Endothelial cell (in vitro differentiated cells): ENCODE measurements at places on chromosomes 1 and 21.

DNA sequence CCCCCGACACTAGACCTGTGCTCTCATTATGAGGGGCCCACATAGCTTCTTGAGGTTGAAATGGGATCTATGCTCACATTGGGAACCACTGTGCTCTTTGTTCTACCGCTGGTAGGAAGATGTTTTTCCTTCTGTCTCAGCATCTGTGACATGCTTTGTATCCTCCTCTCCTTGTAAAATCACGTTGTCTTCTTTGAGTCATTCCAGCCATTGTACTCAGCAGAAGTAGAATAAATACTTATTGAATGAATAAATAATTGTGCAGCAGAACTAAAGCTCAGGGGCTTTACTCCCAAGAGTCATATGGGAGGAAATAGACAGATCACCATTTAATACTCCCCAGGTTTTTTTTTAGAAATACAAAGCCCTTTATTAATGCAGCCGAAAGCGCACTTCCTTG, 66.3 kb upstream of the EDEM3 start:
- DNase-seq, result no peak

DNA sequence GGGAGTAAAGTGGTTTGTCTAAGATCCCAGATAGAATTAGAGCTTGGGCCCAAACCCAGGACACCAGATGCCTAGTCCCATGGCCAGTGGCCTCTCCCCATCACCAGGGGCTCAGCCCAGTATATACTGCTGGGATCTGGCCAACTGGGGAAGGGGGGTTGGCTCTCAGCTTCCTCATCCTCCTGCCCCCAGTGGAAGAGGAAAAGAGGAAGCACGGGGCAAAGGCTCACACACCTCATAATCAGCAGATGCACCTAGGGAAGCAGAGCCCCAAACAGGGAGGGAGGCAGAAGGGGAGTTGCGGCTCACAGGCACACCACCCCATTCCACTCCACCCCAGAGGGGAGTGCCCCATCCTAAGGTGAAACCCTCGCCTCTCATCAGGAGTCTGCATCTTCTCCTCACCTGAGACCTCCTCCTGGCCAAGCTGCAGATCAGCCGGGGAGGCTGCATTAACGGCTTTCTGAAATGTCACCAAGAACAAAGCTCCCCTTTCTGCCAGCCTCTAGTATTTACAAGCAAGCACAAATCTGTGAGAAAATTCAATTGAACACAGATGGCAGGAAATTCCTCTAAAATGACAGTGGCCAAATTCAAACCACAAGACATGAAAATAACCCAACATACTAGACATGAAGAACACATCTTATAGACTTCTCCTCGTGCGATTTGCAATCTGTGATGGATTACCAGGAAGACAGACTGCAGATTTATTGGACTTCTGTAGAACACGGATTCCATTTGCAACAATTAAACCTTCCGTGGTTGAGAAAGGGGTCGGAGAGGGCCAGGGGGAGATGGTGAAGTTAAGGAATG, 82.8 kb downstream of the GLIS1 start:
- no peak for DNase-seq

DNA sequence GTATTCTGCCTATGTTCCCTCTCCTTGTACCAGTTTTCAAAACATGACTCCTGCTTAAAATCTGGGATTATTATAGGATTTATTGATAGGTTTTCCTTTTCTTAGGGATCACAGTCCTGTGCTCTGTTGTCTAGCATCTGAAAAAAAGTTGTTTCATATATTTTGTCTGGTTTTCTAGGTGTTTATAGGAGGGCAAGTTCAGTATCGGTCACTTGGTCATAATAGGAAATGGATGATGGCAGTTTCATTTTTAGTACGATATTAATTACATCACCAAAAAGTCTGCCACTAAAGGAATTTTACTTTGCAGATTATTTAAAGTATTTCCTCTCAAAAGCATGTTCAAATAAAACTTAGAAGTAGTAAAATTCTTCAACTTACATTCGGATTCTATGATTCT, 94.4 kb downstream of the RASAL2 start:
- DNase-seq, result no peak

DNA sequence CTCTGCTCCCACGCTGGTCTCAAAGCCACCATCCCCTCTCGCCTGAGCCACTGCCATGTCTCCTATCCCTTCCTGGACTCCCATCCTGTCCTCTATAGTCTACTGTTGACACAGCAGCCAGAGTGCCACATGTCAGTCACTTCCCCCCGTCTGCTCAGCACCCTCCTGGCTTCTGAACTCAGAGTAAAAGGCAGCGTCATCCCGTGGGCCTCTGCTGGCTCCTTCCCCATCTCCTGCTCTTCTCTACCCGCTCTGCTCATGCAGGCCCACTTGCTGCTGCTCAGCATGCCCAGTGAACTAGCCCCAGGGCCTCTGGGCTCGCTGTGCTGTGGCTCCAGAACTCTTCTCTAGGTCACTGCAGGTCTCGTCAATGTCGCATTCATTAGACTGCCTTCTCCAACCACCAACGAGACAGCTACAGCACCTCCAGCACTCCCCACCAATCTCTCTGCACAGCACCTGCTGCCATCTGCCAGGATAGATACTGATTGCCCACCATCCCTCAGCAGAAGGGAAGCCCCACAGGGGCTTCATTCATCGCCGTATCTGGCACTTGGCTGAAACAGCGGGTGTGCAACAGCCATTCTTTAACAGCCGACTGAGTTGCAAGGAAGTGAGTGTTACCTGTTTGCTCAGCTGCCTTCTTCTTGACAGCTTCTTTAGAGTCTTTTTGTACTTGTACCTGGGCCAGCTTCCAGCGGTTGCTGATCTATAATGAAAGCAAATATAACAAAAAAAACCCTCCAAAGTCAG, 11.8 kb upstream of the SRM start:
- no peak for DNase-seq

GRCh38 chr1:21906173-21907078, 30.7 kb downstream of the HSPG2 start:
- DNase-seq, result no peak

- no peak for DNase-seq
Observed at GRCh38 chr1:205012391-205013140, 30.4 kb upstream of the CNTN2 start.

DNA sequence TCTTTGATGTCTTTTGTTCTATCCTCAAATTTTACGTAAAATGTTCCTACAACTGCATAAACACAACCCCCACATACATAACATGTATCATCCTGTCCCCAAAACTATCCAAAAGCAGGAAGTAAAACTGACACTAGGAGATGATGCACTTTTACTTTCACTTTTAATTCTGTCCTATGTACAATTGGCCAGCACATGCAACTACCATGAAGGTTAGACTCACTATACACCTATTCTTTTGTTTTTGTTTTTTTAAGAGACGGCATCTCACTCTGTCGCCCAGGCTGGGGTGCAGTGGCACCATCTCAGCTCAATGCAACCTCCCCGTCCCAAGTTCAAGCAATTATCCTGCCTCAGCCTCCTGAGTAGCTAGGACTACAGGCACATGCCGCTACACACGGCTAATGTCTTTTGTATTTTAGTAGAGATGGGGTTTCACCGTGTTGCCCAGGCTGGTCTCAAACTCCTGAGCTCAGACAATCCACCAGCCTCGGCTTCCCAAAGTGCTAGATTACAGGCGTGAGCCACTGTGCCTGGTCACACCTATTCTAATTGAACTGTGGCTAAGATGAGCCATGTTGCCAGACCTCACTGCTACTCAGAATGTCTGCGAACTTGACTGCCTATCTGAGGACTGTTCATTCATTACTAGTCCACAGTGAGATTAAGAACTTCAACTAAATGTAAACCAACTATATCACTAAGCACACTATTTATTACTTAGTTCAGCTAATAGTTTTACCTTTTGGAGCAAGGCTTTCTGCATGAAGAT, 48.0 kb downstream of the TOR3A start:
- no peak for DNase-seq

GRCh38 chr1:48785869-48786268, 9.2 kb upstream of the BEND5 start:
- DNase-seq, result no peak

DNA sequence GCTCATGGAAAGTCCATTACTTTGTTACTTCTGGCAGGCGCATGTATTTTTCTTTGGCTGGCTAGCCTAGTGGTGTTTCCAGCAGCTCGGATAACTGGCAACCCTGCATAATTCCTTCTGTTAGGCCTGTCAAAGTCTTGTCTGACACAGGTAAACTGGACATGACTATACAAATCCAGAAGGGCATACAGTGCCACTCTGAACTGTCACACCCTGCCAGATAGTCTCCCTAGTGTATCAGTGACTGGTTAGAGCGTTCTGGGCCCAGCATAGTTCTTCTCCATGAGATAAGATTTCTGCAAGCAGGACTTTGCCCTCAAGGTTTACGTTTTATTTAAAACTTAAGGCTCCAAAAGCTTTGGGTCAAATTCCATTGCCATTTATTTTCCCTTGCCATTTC, 177.7 kb upstream of the GORAB start:
- no peak for DNase-seq

DNA sequence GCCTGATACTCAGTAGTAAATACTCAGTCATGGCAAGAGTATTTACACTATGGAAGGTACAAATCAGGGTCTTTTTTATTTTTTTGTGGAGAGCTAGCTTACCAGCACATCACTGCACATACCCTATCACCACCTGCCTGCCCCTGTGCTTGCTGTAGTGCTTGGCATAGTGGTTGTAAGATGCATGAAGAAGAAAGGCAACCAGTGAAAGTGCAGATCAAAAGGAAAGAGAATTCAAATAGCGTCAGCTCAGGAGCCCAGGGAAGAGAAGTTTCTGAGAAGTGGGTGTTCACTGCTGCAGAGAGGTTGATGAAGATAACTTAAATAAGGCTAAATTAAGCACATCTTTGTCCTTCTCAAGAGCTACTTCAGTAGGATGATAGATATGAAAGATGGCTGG, 76.0 kb downstream of the DTL start:
- DNase-seq, result no peak

DNA sequence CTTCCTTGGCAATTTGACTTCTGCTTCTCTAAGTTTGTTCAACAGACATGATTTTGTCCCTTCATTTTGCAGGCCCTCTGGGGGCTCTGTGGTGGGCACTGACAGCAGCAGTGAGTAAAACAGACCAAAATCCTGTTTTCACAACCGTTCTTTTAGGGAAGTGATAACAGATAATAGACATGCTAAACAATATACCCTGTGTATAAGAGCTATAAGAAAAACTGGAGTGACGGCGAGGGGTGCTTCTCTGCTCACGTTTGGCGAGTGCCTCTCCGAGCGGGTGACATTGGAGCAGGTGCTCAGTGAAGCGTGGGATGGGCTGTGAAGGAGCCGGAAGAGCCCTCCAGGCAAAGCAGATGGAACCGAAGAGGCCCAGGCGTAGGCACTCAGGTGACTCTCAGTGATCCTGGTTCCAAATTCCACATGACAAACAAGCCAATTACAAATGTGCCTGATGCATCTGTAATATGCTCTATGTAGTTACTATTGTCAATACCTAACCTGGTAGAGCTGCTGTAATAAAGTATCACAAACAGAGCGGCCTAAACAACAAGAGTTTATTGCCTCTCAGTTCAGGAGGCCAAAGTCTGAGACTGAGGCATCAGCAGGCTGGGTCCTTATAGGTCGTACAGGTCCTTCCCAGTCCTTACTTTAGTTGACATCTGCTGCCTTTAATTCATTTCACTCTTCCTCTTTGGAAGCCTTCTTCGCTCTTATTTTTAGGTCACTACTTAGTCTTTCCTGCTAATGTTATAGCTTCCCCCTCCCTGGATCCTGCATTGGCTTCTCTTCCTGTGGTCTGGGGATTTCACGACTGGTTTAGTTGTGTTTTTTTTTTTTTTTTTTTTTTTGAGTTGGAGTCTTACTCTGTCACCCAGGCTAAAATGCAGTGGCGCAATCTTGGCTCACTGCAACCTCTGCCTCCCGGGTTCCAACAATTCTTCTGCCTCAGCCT, 20.1 kb downstream of the OR2B11 start:
- no peak for DNase-seq

- DNase-seq, result no peak
Observed at GRCh38 chr1:25579292-25580252, 36.2 kb downstream of the LDLRAP1 start.

- DNase-seq, result no peak
Observed at GRCh38 chr1:83129107-83129506, 869.8 kb downstream of the TTLL7 start.

DNA sequence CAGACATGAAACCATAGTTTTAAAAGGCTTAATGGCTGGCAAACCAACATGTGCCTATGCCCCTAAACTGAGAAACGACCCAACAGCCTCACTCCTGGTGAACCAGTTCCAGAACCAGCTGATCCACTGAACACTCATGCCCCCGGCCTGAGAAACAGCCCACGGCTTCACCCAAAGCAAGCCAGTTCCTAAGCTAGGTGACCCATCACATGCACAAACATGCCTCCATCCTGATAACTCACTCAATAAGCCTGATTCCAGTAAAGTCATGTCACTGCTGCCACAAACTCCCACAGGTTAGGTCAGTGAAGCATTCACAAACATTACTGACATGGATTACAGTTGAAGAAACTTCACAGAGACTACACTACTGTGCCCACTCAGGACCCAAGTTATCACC, 161.6 kb downstream of the USH2A start:
- no peak for DNase-seq

DNA sequence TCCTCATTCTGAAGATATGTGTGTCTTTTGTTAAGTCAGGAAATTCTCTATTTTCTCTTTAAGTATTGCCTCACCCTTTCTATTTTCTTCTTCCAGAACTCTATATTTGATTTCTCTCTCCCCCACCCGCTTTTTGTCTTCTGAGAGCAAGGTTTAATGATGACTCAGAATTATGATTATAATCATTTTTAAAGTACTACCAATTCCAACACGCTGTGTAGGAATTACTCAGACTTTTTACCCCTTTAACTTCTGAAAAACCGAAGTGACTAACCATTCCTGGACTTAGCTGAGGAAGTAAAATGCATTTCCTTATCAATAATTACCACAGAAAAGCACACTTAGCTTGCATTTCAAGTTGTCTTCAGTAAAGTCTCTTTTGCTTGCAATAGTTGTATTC, 20.8 kb upstream of the SCYL3 start:
- no peak for DNase-seq

DNA sequence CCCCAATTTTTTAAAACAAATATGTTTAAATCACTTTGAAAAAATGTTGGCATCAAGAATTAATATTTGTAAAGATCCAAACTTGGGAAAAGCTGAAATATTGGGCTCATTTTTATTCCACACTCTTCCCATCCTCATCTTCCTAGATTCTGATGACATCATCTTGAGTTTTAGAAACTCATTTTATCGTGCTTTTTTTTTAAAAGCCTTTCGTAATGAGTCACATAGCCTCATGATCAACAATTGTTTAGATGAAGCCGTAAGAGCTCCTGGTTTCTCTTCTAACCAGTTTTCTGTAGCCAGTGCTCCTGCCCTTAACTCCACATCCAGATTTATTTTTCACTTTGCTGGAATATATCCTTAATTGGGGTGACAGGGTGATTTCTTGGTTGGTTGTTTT, 78.6 kb downstream of the POFUT2 start:
- no peak for DNase-seq

GRCh38 chr1:152380932-152381331, 21.1 kb upstream of the FLG2 start:
- no peak for DNase-seq

- DNase-seq, result no peak
Observed at GRCh38 chr1:197783510-197783948, 8.2 kb upstream of the DENND1B start.
